ENCODE measurements at places on chromosomes 5 and 9.

GRCh38 chr5:65050140-65050539 lies 281.4 kb downstream of the CWC27 start:
- no peak for DNase-seq

GRCh38 chr5:157925786-157926671 lies 67.1 kb upstream of the CLINT1 start:
- DNase-seq: no peak

DNA sequence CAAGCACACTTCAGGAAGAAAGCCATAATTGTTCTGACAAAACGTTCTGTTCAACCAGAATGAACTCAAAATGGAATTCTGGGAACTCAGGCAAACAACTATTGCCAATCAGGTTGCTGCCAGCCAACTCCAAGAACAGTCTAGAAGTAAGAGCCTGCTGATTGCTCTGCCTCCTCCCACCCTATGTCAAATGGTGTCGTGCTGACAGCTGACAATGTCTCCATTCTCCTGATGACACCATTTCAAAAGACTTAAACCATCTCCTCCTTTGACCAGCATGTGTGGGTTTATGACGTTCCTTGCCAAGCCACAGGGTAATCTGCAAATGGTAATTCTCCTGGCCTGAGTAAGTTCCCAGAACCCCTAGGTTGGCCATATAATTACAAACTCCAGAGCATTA lies 21.9 kb upstream of the PLIN2 start:
- no peak for DNase-seq

- DNase-seq: no peak
Observed at GRCh38 chr9:28207657-28208056, 634.4 kb upstream of the C9orf72 start.

GRCh38 chr5:174563899-174564298 lies 160.5 kb upstream of the MSX2 start:
- DNase-seq: no peak

- peak; percentile 36 for DNase-seq
Observed at GRCh38 chr5:132746954-132747615, at the start of gene CCNI2. TSS of gene CCNI2 (plus strand) at chr5:132747426. CDS start at chr5:132747496, 70 bp downstream.

DNA sequence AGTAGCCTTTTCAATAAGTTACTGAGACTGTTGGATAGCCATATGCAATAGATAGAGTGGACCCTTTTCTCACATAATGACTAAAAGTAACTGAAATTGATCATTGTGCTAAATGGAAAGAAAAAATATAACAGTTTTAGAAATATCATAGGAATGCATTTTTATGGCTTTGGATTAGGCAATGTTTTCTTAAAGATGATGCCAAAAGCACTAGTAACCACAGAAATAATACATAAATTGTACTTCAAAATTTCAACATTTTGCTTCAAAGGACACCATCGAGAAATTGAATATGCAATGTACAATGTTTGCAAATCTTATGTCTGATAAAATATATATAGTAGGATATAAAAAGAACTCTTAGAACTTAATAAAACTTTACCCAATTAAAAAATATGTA lies 1267.5 kb upstream of the CDH9 start:
- no peak for DNase-seq

DNA sequence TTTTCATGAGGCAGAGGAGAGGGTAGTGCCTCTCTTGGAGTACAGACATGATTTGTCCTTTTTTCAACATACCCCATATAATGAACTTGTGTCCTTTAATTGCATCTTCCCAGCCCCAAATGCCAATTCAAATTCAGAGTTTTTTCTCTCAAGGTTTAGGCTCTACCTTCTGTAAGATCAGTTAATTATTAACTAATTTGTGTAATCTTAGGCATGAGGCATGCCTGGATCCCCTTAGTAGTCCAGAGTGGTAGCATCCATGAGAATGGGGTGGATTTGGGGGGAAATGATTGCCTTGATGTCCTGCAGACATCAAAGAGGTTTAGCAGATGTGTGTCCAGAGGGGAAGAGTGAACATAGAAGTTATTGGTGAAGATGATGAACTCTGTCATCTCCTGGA lies 533.3 kb downstream of the LRRC70 start:
- DNase-seq: no peak

- DNase-seq: no peak
Observed at GRCh38 chr5:117590944-117591343, 1016.3 kb upstream of the SEMA6A start.

DNA sequence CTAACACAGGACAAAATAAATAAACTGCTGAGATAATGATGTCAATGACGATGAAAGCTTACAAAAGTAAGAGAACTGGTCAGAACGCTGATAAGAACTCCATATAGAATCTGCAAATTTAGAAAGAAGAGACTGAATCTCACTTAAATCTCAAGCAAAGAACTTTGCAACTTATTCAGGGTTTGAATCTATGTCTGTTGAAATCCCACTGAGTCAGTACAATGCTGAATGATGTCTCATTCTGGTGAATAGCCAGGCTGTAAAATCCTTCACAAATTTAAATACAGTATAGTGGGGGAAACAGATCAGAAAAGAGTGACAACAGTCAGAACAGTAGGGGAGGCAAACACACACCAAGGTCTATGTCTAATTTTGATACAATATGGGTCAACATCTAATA lies 38.9 kb upstream of the NR3C1 start:
- DNase-seq: no peak

- DNase-seq: no peak
Observed at GRCh38 chr9:23123048-23123632, 676.5 kb downstream of the DMRTA1 start.

DNA sequence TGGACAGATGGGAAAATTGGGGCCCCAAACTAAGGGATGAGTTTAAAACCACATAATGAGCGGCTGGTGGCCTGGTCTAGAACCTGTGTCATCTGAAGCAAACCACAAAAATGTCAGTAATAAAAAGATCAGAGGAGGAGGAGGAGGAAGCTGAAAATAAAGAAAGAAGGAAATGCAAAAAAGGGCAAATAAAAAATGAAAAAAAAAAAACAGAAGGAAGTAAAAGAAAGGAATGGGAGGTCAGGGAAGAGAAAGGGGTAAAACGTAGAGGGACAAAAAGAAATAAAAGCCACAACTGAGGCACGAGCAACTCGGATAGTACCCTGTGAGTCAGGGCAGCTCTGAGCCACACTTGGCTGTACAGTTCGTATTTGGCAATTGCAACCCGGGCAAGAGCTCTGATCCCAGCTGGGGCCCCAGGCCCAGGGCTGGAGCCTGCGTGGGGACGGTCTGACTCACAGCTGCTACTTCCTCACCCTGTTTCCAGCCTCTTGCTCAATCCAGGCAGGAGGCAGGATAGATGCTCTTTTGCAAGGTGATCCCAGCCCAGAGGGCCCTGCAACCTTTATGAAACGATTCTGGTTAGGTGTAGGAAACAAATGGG lies 137.9 kb upstream of the TRIM32 start:
- no peak for DNase-seq

DNA sequence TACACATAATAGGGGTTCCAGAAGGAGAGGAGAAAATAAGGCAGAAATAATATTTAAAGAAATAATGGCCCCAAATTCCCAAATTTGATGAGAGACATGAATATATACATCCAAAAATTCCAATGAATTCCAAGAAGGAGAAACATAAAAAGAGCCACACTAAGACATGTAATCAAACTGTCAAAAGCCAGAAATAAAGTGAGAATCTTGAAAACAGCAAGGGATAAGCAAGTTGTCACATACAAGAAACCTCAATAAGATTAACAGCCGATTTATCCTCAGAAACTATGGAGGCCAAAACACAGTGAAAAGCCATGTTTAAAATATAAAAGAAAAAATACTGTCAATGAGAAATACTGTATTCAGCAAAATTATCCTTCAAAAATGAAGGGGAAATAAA lies 14.5 kb downstream of the CATSPER3 start:
- DNase-seq: no peak

- DNase-seq: no peak
Observed at GRCh38 chr5:72477176-72477575, 30.0 kb downstream of the ZNF366 start.

DNA sequence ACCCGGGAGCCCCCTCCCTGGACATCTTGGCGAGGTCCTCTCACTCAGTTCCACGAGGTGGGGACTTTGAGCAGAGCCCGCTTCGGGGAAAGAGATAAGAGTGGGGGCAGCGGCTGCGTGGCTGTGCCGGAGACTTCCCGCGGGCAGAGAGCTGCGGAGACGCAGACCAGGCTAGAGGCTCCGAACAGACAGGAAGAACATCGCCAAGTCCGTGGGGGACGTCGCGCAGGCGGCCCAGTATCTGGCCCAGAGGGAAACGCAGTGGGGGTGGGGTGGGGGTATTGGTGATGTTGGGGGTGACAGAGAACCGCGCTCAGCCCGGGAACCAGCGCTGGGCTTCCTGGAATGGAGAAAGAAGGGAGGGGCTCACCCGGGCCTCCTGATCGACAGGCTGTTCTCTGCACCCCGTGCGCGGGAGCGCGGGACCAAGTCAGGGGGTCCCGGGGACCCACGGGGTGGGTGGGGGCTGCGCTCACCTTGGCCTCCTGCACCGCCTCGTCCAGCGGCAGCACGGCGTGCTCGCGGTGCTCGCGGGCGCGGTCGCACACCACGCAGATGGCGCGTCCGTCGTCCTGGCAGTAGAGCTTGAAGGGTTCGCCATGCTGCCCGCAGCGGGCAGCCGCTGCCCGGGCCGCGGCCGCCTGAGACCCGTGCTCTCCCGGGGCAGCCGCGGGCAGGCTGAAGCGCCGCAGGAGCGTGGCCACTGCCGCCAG lies 727 bp downstream of the TRIM7 start:
- no peak for DNase-seq

DNA sequence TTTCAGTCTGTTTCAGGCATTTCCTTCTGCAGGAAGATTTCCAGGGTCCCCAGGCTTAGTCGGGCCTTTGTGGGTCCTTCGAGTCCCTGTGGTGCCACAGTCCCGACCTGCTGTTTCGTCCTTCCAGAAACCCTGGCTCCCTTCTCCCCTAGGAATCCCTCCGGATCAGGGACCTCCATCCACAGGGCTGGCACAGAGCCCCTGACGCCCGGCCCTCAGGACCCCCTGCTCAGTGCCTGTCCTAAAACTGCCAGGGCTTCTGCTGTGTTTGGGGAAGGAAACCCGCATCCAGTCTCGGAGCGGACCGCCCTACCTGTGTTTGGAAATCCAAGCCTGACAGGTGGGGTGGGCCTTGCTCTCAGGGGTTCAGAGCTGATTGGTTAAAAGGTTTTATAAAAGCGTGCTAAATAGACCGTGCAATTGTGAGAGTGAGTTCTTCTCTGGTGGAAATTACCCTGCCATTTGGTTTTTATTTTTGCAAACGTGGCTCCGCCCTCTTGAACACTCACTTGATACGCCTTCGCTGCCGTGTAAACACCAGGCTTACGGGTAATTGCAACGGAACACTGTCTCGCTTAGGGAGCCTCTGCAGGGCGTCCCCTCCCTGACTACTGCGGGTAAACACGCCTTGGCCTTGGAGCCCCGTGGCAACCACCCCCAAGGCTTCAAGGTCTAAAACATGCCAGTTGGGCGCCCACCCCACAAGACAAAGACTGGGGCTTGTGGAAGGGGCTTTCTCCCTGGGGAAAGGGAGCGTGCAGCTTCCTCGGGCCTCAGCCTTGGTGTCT lies 121.2 kb downstream of the PHF2 start:
- DNase-seq: no peak

- no peak for DNase-seq
Observed at GRCh38 chr9:113609562-113610318, 146.2 kb downstream of the RGS3 start.

GRCh38 chr5:135234666-135235401 lies 164.2 kb downstream of the MACROH2A1 start:
- no peak for DNase-seq

- no peak for DNase-seq
Observed at GRCh38 chr5:82319192-82319591, 41.0 kb upstream of the RPS23 start.

GRCh38 chr5:137347865-137348264 lies 151.3 kb downstream of the SPOCK1 start:
- DNase-seq: no peak

DNA sequence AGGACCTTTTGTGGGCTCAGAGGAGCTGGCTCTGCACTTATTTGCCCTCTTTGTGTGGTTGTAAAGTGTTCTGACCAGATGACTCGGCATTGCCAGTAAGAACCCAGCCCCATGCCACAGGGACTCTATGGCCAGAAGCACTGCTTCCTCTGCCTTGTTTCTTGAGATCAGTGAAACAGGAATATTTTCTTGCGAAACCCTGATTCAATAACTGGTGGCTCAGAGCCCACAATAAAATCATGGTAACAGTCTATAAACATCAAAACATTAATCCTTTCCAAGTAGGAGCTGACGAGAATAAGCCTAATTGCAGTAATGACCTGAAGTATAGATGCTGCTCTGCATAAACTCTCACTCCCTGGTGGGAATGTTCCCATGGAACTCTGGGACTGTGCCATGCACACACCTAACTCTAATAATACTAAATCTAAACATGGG lies 344.3 kb downstream of the ZNF608 start:
- no peak for DNase-seq

- no peak for DNase-seq
Observed at GRCh38 chr5:120472911-120473310, 8.8 kb downstream of the PRR16 start.

GRCh38 chr5:118698774-118699173 lies 289.6 kb downstream of the DTWD2 start:
- no peak for DNase-seq

DNA sequence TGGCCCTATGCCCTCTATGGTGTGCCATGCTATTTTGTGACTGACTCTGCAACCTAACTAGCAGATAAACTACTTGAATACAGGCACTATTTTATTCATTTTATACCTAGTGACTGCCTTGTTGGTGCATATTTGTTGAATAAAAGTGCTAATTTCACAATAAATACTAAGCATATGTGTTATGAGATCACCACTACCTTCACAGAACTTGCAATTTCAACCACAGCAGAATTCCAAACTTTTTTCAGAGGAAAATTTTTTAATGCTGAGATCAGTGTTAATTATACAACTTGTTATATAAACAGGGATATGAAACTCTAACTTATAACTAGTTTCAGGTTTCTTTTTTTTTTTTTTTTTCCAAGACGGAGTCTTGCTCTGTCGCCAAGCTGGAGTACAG lies 94.8 kb downstream of the NR3C1 start:
- DNase-seq: no peak

DNA sequence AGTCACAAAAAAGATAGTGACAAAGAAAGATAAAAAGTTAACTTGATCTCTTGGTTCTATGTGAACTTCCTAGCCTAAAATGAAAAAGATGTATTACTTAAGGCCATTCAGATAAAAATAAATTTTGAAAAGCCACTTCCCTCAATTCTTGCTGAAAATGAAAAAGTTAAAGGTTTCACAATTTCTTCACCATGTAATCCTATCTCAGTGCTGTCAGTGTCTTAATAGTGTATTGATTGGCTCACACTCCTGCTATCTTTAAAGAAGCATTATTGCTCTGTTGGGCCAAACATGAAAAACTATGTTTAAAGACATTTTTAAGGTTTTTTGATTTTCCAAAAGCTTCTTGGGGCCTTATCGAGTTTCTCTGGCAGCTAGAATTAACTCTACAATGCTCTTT lies 18.1 kb upstream of the EGFLAM start:
- DNase-seq: no peak

DNA sequence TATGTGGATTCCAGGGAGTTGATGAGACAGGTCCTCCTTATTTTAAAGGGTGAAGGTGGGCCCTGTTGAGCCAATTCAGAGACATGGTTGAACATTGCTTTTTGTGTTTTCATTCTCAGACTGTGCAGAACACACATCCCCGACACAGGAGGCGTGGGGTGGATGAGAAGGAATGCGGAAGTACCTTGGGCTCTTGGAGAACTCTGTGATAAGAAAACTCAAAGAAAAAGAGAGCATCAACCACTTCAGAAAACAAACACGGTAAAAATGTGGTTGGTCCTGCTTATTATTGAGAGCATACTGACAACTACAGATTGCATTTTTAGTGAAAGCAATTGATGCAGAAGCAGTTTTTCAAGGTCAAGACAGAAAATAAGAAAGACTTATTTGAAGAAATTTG lies 659.8 kb downstream of the IRX1 start:
- no peak for DNase-seq

GRCh38 chr5:111649516-111649915 lies 107.5 kb downstream of the NREP start:
- DNase-seq: no peak
